ENCODE measurements at places on chromosomes 2 and 18. TPM values are rescaled to one million over a fixed set of nuclear protein-coding genes. Genes with fewer than 3 reads are reported as not detected.

The ANTXR1 gene
- 74.6 TPM for total RNA-seq

DNA sequence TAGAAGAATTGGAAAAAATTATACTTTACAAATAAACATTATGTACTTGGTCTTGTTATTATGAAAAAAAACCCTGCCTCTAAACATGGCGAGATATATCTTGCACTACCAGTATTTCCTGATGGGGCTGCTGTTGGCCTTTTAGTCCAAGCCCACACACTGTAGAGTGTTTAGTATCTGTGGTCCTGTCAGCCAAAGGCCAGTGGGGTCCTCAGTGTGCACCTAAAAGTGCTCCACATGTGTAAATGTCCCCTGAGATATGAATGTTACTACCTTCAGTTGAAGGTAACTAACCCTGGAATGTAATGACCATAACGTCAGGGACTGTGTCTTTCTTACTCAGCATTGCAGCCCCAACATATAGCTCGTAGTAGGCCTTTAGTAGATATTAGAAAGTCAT, 71.1 kb upstream of the HK2 start:
- no peak for DNase-seq
- no peak overlapping the region for H3K4me3 ChIP-seq
- H3K4me1 ChIP-seq, result peaks cover 7% of the 10 kb centered on the region
- H3K36me3 ChIP-seq, result no peaks in the 10 kb centered on the region
- no peaks in the 10 kb centered on the region for H3K27me3 ChIP-seq

DNA sequence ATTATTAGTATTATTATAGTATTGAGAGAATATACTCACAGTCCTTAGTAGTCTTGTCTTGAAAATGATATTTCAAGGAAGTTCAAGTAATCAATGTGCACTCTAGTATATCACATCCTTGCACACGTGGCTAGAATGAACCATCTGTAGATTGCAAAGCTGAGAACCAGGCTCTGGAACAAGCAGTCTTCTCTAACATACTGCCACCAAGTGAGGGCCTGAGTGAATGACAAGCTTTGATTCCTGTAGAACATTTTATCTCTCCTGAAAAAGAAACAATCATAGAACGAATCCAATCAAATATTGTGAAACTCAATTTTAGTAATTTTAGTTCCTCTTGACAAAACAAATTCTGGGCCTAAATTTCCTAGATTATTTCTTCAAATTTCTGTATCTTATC, 55.3 kb upstream of the SULT1C3 start:
- no peaks in the 10 kb centered on the region for H3K36me3 ChIP-seq
- no peaks in the 10 kb centered on the region for H3K27me3 ChIP-seq
- DNase-seq, result no peak
- H3K4me1 ChIP-seq, result no peaks in the 10 kb centered on the region
- H3K27ac ChIP-seq, result no peak overlapping the region

GRCh38 chr2:236623816-236624215, 54.2 kb downstream of the ACKR3 start:
- H3K27me3 ChIP-seq, result no peaks in the 10 kb centered on the region
- H3K36me3 ChIP-seq, result no peaks in the 10 kb centered on the region
- no peaks in the 10 kb centered on the region for H3K4me1 ChIP-seq
- no peak overlapping the region for H3K4me3 ChIP-seq
- H3K27ac ChIP-seq, result no peak overlapping the region

DNA sequence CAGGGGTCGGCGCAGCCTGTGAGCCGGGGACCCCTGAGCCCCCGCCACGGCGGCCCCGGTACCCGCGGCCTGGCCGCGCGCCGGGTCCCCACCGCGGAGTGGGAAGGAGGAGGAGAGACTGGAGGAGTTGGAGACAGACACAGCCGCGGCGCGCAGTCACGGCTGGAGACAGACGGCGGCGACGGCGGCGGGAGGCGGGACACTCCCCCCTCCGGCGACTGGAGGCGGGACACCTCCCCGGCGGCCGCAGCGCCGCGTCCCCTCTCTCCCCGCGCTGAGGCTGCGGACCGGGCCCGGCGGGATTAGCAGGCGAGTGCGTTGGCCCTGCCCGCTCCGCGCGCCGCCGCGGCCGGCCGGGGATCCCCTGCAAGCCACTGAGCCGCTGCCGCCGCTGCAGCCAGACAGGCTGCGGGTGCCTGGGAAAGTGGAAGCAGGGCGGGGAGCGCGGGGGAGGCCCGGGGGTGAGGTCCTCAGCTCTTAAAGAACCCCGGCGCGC, 1.0 kb upstream of the LDLRAD4 start:
- H3K4me3 ChIP-seq, result peak overlapping the region; percentile 94
- no peaks in the 10 kb centered on the region for H3K27me3 ChIP-seq
- H3K4me1 ChIP-seq, result peaks cover 58% of the 10 kb centered on the region
- peak overlapping the region; percentile 92 for H3K27ac ChIP-seq

The NGEF gene
- 0.52 TPM for total RNA-seq

The STPG4 gene
- total RNA-seq, result not detected

DNA sequence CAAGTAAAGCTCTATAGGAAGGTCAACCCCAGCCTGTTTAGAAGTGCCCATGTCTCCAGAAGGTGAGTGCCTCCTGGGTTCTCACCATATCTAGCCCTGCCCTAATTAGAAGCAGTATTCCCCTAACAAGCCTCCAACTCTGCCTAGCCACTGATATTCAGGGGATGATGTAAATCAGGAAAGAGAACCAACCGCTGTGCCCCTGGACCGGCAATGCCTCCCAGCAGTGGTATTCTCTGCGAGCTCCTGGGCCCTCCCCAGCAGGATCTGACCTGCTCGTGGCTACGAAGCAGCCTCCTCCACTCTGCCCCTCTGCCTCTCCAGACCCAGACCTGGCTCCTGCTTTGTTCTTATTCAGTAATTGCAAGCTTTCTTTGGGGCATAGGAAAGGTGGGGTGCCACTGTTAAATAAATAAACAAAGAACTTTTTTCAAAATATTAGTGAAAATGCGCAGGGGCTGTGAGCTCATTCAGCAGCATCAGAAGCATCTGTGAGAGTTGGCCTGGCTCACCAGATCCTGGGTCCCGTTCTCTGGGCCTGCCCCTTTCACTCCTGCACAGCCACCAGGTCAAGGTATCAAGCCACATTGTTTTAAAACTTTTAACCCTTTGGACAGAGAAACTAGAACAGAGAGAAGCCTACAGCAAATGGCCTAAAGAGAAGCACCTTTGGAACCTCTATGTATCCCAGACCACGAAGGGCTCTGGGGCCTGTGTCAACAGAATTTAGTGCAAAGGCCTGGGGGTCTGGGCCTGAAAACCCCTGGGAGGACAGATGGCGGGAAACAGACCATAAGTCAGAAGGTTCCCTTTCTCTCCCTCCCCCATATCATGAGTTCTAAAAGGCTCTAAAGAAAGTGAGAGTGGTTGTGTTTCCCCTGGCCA, 11.9 kb downstream of the MREG start:
- no peak overlapping the region for H3K4me3 ChIP-seq
- no peaks in the 10 kb centered on the region for H3K27me3 ChIP-seq
- DNase-seq, result no peak

GRCh38 chr2:219829667-219830352, 202.4 kb downstream of the SLC4A3 start:
- peak; percentile 55 for DNase-seq
- H3K4me1 ChIP-seq, result no peaks in the 10 kb centered on the region
- H3K4me3 ChIP-seq, result no peak overlapping the region
- H3K27me3 ChIP-seq, result no peaks in the 10 kb centered on the region

The RAB6D gene
- 0.13 TPM for total RNA-seq

DNA sequence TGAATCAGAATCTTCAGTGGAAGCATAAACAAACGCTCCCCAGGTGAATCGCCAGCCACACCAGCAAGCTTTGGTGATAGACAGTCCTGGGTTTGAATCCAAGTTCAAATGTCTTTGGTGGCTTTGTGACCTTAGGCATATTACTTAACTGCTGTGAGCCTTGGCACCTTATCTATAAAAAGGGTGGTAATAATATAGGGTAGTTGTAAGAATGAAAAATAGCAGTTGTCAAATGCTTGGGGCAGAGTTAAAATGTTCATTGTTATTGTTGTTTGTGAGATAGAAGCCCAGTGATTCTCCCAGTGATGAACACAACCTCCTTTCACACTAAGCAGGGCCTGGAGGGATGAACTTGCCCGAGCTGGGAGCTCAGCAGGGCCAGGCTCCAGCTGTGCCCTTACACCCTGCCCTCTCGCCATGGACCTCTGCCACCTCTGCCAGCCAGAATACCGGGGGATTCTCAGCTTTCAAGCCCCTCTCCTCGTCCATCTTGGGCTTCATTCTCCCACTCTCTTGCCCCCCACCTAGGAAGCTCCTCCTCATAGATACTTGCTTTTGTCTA, 6.1 kb upstream of the TMBIM1 start:
- DNase-seq, result no peak
- H3K27me3 ChIP-seq, result no peaks in the 10 kb centered on the region
- H3K27ac ChIP-seq, result no peak overlapping the region
- H3K4me3 ChIP-seq, result no peak overlapping the region
- peaks cover 7% of the 10 kb centered on the region for H3K4me1 ChIP-seq
- no peaks in the 10 kb centered on the region for H3K36me3 ChIP-seq

DNA sequence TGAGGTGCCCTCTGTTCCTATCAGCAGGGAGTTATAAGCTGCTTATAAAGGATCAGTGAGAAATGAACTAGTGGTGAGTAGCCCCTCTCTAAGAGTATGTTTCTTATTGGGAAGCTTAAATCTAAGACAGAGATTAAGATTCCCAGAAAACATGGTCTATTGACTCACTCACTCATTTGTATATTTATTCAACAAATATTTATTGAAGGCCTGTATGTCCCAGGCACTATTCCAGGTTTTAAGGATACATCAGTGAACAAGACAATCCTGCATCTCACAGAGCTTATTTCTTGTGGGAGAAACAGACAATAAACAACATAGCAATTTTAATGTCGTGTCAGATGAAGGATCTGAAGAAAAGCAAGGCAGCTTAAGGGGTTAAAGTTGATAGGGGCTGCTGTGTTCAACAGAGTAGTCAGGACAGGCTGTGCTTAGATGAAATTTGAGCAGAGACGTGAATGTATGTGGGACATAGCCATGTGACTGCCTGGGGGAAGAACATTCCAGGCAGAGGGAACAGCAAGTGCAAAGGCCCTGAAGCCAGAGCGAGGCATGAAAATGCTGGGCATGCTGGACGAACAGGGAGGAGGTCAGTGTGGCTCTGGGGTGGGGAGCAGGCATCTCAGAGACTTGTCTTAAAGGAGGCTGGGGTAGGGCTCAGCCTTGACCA, 14.8 kb upstream of the PSD4 start:
- H3K27me3 ChIP-seq, result no peaks in the 10 kb centered on the region
- no peaks in the 10 kb centered on the region for H3K4me1 ChIP-seq
- no peak overlapping the region for H3K4me3 ChIP-seq
- no peaks in the 10 kb centered on the region for H3K36me3 ChIP-seq

- H3K27ac ChIP-seq, result no peak overlapping the region
- no peak for DNase-seq
- no peaks in the 10 kb centered on the region for H3K27me3 ChIP-seq
- peaks cover 7% of the 10 kb centered on the region for H3K4me1 ChIP-seq
- peaks cover 3% of the 10 kb centered on the region for H3K36me3 ChIP-seq
Observed at GRCh38 chr2:9287400-9288045, 80.9 kb downstream of the ASAP2 start.

- no peaks in the 10 kb centered on the region for H3K27me3 ChIP-seq
- H3K36me3 ChIP-seq, result no peaks in the 10 kb centered on the region
- no peaks in the 10 kb centered on the region for H3K4me1 ChIP-seq
- no peak overlapping the region for H3K4me3 ChIP-seq
- DNase-seq, result no peak
Observed at GRCh38 chr2:206543073-206543472, 99.2 kb upstream of the FAM237A start.

DNA sequence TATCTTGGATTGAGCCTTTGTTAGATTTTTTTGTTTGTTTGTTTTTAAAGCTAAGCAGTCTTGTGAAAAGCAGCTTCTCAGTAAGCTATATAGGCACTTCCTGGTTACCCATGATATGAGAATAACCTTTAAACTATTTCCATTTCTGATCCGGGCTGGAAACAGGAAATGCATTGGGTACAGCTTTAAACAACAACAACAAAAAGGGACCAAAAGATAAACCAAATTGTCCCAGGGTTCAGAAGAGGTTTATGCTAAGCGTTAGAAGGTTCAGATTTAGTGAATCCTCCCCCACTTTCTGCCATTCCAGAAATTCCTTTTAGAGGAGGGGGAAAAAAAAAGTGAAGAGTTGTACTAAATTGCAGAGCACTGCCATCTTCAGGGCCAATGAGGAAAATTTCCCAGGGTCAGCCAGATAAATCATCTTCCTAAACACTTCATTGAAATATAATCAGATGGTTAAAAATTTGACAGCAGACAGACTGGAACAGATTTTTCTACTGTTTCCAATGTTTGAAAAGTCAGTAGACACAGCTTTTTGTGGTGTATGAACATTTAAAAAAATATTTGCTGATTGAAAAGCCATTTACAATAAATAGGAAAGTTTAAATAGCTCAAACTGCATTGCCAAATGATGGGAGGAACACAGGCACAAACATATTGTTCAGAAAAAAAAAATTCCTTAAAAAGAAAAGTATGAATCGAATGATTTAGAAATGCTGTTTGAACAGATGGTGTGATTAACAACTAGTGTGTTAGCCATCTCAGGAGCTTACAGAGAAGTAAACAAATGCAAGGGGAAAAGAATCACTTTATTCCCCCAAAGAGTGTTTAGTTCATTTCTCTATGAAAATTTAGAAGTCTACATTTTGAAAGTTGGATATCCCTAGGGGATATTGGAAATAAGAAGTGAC, 189.9 kb upstream of the TANK start:
- H3K4me3 ChIP-seq, result peak overlapping the region; percentile 35
- H3K36me3 ChIP-seq, result no peaks in the 10 kb centered on the region
- peak overlapping the region; percentile 51 for H3K27ac ChIP-seq
- no peaks in the 10 kb centered on the region for H3K27me3 ChIP-seq

- no peak overlapping the region for H3K4me3 ChIP-seq
- H3K27me3 ChIP-seq, result no peaks in the 10 kb centered on the region
- H3K36me3 ChIP-seq, result no peaks in the 10 kb centered on the region
Observed at GRCh38 chr2:108220942-108221541, 18.7 kb upstream of the SULT1C3 start.

DNA sequence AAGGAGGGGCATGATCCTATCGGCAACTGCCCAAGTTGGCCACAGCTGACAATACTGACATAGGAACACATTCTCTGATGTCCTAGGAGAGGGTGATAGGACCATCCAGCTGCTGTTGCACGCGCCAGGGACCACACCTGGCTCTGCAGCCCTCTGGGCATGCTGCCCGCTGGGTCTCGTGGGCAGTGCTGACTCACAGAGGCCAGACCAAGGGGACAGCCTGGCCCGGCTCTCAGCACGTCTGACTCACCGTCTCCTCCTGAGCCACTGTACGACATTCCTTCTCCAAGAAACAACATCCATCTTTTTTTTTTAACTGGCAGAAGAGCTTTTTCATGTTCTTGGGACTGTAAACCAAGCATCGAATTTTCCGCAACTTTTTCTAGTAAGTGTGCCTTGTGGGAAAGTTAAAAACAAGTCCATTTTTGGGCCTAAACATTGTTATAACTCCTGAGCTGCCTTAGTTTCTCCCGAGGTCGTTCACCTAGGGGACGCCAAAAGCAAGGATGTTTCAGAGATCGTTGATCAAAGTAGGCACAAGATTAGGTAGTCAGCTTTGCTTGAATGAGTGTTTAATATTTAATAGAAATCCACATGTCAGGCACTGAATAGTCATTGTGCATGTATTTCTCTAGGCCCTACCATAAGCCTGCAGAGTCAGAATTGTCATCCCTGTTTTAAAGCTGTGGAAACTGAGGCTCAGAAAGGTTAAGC, 100.3 kb downstream of the TTC32 start:
- peak overlapping the region; percentile 61 for H3K27ac ChIP-seq
- no peak overlapping the region for H3K4me3 ChIP-seq
- peaks cover 26% of the 10 kb centered on the region for H3K4me1 ChIP-seq
- no peaks in the 10 kb centered on the region for H3K36me3 ChIP-seq
- DNase-seq, result no peak
